ENCODE measurements at places on chromosomes 16 and 17. TPM values are rescaled to one million over a fixed set of nuclear protein-coding genes. Genes with fewer than 3 reads are reported as not detected.

The SHISA6 gene
- total RNA-seq, result not detected

The TSNAXIP1 gene
- total RNA-seq, result not detected

The SLC5A11 gene
- total RNA-seq, result not detected

The RNF157 gene
- total RNA-seq, result 0.40 TPM

The MRC2 gene
- total RNA-seq, result 61.4 TPM

The NPTX1 gene
- not detected for total RNA-seq

The SRCAP gene
- 6.9 TPM for total RNA-seq

The TBC1D3K gene
- total RNA-seq, result not detected

The SLX1A gene
- total RNA-seq, result 30.9 TPM

Measured in MG63 (cell line).